Stimulated activated naive CD4-positive, alpha-beta T cell treated with Interleukin-2 at 50 U/mL for 16 hours (primary cell): ENCODE measurements at places on chromosomes 1 and 21.
A peak's percentile ranks its signal among the peaks of the same experiment; 100 is the strongest.

- DNase-seq = peak; percentile 67
Measured at GRCh38 chr1:155255243-155256007, at the start of gene ENTREP3. TSS of gene ENTREP3 (minus strand) at chr1:155255483. CDS start at chr1:155254877, 606 bp downstream.

DNA sequence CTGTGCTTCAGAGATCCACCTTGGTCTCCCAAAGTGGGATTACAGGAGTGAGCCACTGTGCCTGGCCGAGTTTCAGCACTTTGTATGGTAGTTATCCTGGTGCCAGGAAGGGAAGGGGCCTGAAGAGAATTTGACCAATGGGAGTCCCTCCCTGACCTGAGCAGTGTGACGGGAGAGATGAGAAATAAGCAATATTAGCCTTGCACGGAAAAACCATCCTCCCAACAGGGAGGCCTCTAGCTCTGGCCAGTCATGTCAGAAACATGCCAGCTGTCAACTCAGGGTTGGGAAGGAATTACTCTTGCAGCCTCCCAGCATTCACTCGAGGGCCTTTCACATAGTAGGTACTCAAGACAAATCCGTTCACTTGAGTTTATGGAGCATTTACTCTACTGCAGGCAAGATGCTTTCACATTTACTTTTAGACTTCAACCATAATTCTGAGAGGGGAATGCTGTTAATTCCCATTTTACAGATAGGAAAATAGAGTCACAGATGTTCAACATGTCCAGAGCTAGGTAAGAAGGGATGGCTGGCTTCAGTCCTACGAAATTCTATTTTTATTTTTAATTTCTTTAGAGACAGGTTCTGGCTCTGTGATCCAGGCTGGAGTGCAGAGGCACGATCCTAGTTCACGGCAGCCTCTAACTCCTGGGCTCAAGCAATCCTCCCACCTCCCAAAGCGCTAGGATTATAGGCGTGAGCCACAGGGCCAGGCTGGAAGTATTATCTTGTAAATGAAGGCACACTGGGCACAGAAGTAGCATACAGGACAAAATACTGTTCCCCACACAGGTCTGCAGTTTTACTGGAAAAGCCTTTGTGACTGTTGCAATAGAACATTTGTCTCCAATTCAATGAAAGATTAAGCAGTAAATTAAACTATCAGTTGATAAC lies 3.2 kb upstream of the ATP13A2 start:
- DNase-seq = no peak

DNA sequence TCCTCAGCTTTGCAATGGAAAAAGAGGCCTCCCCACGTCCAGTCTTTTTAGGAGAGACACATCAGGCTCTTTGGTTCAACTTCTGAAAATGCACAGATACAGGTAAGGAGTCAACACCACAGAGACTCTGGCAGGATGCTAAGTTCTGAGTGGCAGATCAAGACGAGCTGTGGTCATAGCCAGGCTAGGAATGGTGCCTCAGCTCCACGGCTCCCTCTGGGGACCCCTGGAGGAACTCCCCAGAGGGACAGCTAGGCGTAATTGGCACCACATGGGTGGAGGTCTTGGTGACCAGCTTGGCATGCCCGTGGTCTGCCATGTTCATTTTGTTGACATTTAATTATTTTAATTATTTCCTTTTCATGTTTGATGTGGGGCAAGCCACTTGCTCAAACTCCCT lies 206.1 kb downstream of the KAZN start:
- DNase-seq = no peak

DNA sequence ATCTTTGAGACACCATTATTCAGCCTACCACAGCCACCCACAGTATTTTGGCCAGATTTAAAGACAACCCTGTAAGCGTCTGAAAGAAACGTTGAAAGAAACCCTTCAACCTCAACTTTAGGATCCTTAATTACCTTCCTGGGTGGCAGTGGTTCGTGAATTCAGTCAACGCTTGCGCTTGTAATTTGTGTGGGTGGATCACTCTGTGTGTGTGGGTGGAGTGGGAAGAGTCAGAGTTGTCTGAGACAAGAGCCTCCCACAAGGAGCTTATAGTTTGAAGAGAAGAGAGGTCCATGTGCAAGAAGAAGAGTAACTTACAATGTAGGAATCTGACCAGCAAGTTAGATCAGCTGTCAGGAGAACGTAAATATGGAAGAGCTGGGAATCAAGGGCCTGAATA lies 8.4 kb downstream of the COQ8A start:
- DNase-seq = no peak

- DNase-seq = no peak
Measured at GRCh38 chr1:235068158-235069121, 60.2 kb downstream of the TOMM20 start.
